ENCODE measurements at places on chromosomes 1 and 21.
A peak's percentile ranks its signal among the peaks of the same experiment; 100 is the strongest.

- DNase-seq, result no peak
Observed at GRCh38 chr1:24190983-24191461, 3.9 kb upstream of the IFNLR1 start.

DNA sequence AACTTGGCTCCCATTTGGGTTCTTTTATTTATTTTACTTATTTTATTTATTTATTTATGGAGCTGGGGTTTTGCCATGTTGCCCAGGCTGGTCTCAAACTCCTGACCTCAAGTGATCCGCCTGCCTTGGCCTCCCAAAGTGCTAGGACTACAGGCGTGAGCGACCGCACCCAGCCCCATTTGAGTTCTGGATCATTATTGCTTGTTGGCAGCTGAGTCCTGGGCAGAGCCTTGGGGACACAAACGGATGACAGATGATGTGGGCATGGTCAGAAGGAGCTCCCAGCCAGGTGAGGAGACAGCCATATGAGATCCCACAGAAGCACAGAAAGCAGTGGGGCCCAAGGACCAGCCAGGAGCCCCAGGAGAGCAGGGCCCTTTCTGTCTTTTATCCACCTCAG, 254.0 kb downstream of the MATN1 start:
- DNase-seq, result no peak

GRCh38 chr1:52952112-52952511, 25.0 kb downstream of the SCP2 start:
- no peak for DNase-seq

GRCh38 chr1:180026556-180026955, 71.9 kb downstream of the CEP350 start:
- DNase-seq, result no peak

DNA sequence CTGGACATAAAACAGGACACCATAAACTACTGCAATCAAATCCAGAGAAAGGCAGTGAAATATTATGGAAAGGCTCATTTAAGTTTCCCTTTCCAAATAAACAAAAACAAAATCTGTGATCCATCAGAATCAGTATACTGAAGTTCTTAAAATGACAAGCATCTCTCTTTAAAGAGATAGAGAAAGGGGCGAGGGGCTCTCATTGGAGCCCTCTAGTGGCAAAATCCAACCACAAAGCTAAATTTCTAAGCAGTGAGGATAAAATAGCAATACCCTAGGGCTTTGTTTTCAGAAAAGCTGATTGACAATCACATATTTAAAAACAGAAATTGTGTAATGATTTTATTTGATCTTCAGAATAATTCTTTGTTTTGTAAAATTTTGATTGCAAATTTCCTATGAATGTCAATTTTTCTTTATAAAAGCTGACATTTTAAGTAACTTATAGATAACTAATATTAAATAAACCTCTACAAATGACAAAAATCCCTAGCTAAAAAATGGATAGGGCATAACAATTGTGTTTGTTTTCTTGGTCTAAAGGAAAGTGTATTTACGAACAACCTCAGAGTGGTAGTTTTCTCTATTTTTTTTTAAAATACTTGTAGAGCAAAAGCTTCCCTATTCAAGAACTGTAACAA, 138.2 kb downstream of the COL24A1 start:
- DNase-seq, result peak; percentile 53

- DNase-seq, result no peak
Observed at GRCh38 chr1:76095802-76096201, 21.3 kb downstream of the ST6GALNAC3 start.

DNA sequence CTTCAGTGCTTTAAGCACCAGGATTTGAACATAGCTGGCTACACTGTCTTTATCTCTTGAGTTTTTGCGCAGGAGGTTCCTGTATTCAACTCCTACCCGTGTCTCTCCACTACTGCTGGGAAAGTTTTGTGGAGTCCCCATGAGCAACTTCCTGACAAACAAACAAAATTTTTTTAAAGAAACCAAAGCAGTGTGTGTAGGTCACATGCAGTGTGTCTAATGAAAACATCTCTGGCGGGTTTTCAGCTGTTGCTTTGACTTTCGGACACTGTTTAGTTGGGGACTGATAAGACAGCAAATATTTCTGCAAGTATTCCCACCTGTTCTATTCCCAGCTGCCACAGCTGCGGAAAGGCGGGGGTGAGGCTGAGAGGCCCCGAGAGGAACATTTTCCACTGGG, 2.0 kb downstream of the PSEN2 start:
- DNase-seq, result no peak

DNA sequence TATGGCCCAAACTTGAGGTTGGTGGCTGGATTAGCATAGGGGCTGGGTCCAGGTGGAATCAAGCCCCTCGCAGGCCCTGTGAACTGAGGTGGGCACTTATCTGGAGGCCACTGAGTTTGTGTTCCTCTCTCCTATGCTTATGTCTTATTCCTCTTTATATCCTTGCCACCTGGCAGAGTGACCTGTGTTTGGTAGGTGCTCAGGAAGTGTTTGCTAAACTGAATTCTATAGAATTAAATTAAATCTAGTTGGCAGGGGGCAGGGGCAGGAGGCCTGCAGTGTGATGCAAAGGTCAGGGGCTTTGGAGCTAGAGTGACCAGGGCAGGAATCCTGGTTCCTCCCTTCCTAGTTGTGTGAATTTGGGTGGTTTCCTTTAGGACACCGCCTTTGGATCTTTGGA, 1.1 kb upstream of the TMEM9 start:
- DNase-seq, result no peak

GRCh38 chr1:160354388-160354985, 11.3 kb downstream of the NCSTN start:
- DNase-seq, result no peak

DNA sequence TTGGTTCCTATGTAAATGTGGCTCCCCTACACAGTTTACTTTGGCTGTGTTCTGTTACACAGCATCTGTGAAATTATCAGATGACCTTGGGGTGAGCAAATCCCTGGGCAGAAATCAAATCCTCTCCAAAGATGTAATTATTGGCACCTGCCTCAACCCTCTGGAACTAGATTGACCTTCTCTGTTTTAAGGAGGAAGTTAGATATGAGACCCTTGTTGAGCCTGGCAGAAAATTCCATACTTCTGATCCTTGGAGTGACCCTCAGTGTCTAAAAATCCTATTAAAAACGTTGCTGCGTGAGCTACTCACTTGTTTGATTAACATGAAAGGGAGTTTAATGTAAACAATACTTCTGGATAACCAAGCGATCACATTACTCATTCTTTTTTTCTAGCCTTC, 122.0 kb downstream of the CLIC6 start:
- DNase-seq, result no peak

GRCh38 chr1:67754526-67754920, 69.5 kb downstream of the GADD45A start:
- no peak for DNase-seq

DNA sequence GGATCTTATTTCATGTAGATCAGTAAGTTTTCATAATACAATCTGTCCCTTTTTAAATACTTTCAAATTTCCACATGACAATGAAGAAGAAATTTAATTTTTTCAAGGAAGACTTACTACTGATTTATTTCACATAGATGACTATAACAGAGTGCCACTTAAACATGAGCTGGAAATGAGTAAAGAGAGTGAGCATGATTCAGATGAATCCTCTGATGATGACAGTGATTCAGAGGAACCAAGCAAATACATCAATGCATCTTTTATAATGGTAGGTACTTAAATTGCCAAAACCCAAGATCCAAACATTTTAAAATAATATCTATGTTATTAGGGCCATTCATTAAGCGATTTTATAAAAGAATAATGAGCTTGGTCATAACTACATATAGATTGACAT, 110.4 kb downstream of the PTPRC start:
- no peak for DNase-seq

- DNase-seq, result no peak
Observed at GRCh38 chr1:147699686-147700041, 29.3 kb upstream of the ACP6 start.

DNA sequence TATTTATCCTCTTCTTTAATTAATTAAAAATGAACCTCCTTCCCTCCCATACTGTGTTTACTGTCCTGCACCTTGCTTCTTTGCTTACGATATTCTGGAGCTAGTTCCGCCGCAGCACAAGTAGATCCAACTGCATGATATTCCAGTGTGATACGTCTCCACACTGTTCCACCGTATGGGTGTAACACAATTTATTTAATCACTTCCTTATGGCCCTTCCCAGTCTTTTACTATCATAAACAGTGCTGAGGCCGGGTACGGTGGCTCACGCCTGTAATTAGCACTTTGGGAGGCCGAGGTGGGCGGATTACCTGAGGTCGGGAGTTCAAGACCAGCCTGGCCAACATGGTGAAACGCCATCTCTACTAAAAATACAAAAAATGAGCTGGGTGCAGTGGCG, 25.7 kb downstream of the CNST start:
- no peak for DNase-seq

GRCh38 chr1:165807613-165808012, 19.8 kb upstream of the UCK2 start:
- no peak for DNase-seq

DNA sequence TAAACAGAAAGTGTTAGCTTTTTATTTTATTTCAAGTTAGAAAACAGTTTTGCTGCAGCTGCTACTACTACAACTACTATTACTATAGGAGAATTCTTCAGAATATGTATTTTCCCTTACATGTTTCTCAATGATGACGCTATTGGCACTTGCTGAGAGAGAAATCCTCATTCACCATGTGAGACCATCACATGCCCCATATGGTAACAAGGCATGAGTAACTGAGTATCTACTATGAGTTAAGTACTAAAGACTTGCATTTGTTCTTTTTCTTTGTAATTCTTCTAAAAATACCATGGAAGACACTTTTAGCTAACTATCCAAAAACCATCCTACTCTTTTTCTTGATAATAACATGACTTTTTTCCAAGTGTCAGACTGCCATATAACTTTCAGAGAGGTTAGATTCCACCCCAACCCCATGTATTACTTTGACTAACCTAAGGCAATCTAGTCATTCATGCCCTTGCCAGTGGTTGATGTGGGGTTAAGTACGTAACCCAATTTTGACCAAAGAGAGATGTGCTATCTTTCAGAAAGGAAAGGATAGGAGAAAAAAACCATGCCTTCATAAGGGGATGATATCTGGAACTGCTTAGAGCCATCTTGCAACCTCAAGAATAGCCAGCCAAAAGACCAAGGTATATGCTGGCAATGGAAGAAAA, 42.9 kb downstream of the COP1 start:
- DNase-seq, result no peak
